Stimulated activated CD8-positive, alpha-beta memory T cell treated with anti-CD3 and anti-CD28 coated beads, Interleukin-4, amount 100 ng/mL, for 4 hours (primary cell): ENCODE measurements at places on chromosomes 12 and 14.

GRCh38 chr12:57609101-57609780, 2.0 kb upstream of the ARHGEF25 start:
- DNase-seq, result no peak

DNA sequence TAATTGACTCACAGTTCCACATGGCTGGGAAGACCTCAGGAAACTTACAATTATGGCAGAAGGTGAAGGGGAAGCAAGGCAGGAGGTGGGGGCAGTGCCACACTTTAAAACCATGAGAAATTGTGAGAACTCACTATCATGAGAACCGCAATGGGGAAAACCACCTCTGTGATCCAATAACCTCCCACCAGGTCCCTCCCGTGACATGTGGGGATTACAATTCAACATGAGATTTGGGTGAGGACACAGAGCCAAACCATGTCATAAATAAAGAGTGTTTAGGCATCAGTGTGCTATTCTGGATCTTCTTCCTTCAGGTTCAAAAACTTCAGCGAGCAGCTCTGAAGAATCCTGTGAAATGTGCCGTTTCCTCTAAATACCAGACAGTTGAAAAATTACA, 9.7 kb downstream of the DDX47 start:
- no peak for DNase-seq

- no peak for DNase-seq
Measured at GRCh38 chr12:131153016-131153415, 199.3 kb downstream of the ADGRD1 start.

DNA sequence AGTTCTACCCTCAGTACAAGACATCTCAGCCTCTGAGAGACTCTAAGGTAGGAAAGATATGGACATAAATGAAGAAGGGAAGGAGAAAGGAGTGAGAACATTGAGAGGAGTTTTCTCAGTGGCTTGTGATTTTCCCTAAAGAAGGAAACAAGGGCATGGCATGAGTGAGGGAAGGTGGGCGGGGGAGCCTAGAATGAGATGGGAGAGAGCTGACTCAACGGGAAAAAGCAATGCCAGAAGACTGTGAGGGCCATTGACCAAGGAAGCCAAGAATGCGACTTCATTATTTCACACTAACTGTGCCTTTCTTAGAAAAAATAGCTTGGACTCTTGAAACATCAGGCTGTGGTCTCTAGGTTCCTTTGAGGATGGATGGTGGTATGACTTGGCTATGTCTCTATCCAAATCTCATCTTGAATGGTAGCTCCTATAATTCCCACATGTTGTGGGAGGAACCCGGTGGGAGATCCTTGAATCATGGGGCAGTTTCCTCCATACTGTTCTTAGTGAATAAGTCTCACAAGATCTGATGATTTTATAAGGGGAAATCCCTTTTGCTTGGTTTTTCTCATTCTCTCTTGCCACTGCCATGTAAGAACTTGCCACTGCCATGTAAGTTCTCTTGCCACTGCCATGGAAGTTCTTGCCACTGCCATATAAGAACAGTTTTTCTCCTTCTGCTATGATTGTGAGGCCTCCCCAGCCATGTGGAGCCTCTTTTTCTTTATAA, 279.6 kb downstream of the NUAK1 start:
- DNase-seq, result no peak

- no peak for DNase-seq
Measured at GRCh38 chr14:85536833-85537190, 6.9 kb downstream of the FLRT2 start.

- DNase-seq, result no peak
Measured at GRCh38 chr14:49754570-49755097, 13.3 kb upstream of the KLHDC2 start.

DNA sequence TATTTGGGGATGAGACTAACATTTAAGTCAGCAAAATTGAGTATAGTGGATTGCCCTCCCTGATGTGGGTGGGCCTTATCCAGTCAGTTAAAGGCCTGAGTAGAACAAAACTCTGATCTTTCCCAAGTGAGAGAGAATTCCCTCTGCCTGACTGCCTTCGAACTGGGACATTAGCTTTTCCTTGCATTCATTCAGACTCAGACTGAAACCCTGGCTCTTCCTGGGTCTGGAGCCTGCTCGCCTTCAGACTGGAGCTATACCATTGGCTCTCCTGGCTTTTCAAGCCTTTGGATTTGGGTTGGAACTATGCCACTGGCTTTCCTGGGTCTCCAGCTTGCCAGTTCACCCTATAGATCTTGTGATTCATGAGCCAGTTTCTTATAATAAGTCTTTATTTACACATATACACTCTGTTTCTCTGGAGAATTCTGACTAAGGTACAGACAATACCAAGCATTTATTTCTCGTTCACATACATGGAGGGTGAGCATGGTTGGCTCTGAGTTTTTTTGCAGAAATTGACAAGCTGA, 296.5 kb downstream of the ERC1 start:
- DNase-seq, result no peak

- no peak for DNase-seq
Measured at GRCh38 chr12:29671742-29672141, 112.0 kb downstream of the TMTC1 start.

GRCh38 chr12:124804011-124804621, 59.5 kb downstream of the SCARB1 start:
- no peak for DNase-seq

GRCh38 chr14:25118671-25119070, 68.7 kb upstream of the STXBP6 start:
- no peak for DNase-seq

DNA sequence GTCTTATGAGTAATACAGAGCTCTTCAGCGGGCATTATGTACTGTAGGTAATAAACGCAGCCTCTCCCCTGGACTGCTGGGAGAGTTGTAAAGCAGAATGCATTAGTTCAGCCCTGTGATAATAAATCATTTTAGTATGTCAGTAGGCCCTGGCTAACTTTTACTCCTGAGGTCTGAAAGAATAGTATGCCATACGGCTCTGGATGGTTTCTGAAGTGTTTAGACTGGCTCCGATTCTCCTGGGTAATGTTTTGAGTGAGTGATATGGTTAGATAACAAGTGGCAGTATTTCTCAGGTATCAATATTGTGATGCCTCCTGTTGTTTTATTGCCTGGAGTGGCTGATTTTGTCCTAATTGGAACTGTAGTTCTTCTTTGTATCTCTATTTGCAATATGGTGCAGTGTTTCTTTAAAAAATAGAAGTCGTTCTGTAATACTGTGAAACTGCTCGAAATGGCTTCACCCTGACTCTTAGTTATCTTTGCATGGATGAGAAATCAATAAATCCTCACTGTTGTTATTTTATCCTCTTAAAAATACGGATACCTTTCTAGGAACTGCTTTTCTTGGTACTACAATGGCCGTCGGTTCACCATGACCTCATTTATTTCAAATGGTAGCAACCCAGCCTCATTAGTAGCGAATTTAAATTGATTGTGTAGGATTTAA, 100.2 kb downstream of the PDZRN4 start:
- DNase-seq, result no peak

GRCh38 chr14:39383026-39383660, 49.1 kb downstream of the FBXO33 start:
- DNase-seq, result no peak

- DNase-seq, result no peak
Measured at GRCh38 chr12:83196694-83197350, 510.1 kb downstream of the TMTC2 start.

- no peak for DNase-seq
Measured at GRCh38 chr12:92199819-92200576, 54.4 kb upstream of the BTG1 start.

- no peak for DNase-seq
Measured at GRCh38 chr12:23534196-23534595, 415.3 kb downstream of the SOX5 start.

- no peak for DNase-seq
Measured at GRCh38 chr14:64817631-64818030, 62.1 kb downstream of the SPTB start.

GRCh38 chr14:96592591-96593386, 90.6 kb downstream of the PAPOLA start:
- DNase-seq, result peak; percentile 22

- no peak for DNase-seq
Measured at GRCh38 chr12:15044471-15044870, 71.6 kb downstream of the PDE6H start.

GRCh38 chr12:56126732-56127239, 1.3 kb upstream of the ESYT1 start:
- no peak for DNase-seq

DNA sequence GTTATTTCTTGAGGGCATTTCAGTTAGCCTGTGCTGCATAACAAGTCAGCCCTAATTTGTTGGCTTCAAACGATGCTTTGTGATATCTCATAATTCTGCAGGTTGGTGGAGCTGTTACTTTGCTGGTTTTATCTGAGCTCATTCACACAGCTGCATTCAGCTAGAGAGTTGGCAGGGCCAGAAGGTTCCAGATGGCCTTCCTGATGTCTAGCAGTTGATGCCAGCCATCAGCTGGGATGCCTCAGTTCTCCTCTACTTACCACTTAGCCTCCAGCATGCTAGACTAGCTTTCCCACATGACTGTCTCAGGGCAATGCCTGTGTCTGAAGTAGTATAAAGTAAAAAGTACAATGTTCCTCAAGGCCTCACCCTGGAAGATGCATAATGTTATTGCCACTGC, 130.6 kb downstream of the SLC35F4 start:
- no peak for DNase-seq
